ENCODE measurements at places on chromosomes 2 and 18.

GRCh38 chr18:53947092-53947640 is 277.3 kb downstream of the MBD2 start:
- DNase-seq: no peak

GRCh38 chr18:40613721-40614120 is 1341.3 kb upstream of the PIK3C3 start:
- no peak for DNase-seq

GRCh38 chr2:138997346-138997745 is 217.2 kb upstream of the NXPH2 start:
- DNase-seq: no peak

DNA sequence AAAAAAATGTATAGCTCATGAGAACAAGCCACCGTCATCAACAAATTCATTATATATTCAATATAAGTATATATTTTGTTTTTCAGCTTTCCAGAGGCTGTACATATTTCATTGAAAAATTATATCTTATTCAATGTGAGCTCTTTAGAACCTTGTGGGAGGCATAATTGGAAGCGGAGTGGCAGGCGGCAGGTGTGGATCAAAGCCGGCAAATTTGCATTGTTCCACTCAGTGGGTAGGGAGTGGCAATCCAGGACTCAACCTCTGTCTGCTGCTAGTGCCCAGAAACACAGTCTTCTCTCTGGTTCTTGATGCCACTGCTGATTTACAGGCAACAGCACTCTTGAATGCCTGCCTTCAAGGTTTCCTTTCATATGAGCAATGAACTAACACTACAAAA is 46.9 kb downstream of the GCA start:
- no peak for DNase-seq
